ENCODE measurements at places on chromosomes 2 and 18. TPM values are rescaled to one million over a fixed set of nuclear protein-coding genes. Genes with fewer than 3 reads are reported as not detected.

The MC4R gene
- not detected for polyA plus RNA-seq

The LDAH gene
- 5.3 TPM for polyA plus RNA-seq

The FBLN7 gene
- polyA plus RNA-seq: 1.2 TPM

The ABCG8 gene
- polyA plus RNA-seq: not detected

The KCNJ3 gene
- 0.25 TPM for polyA plus RNA-seq

The CYRIA gene
- 4.4 TPM for polyA plus RNA-seq

The INHBB gene
- 0.37 TPM for polyA plus RNA-seq

The ALPG gene
- polyA plus RNA-seq: not detected

The SERPINB3 gene
- 46.5 TPM for polyA plus RNA-seq

The OXER1 gene
- polyA plus RNA-seq: 1.8 TPM

The ASB1 gene
- polyA plus RNA-seq: 15.4 TPM

The ZC3H8 gene
- polyA plus RNA-seq: 3.9 TPM

The GALNT5 gene
- 1.5 TPM for polyA plus RNA-seq

The SFTPB gene
- polyA plus RNA-seq: 1.8 TPM

The SLC23A3 gene
- polyA plus RNA-seq: not detected

The SERPINB11 gene
- polyA plus RNA-seq: not detected

The TMEM178A gene
- 4.3 TPM for polyA plus RNA-seq

The EGR4 gene
- 0.31 TPM for polyA plus RNA-seq

The NPAS2 gene
- polyA plus RNA-seq: 32.2 TPM

The PSMA8 gene
- 0.31 TPM for polyA plus RNA-seq

The NEURL3 gene
- polyA plus RNA-seq: 1.4 TPM

The LIMS3 gene
- 0.50 TPM for polyA plus RNA-seq

The LRRTM1 gene
- polyA plus RNA-seq: 0.33 TPM

The TUBA3E gene
- polyA plus RNA-seq: not detected

The ALPP gene
- polyA plus RNA-seq: not detected

The ZNF892 gene
- not detected for polyA plus RNA-seq

The PLB1 gene
- polyA plus RNA-seq: 3.1 TPM

The WNT10A gene
- polyA plus RNA-seq: not detected

The DSC2 gene
- polyA plus RNA-seq: 7.9 TPM

The DSG2 gene
- 6.1 TPM for polyA plus RNA-seq

The DNAH6 gene
- polyA plus RNA-seq: 0.19 TPM

The TSPYL6 gene
- not detected for polyA plus RNA-seq

The GNAL gene
- polyA plus RNA-seq: 2.1 TPM

The FZD7 gene
- 1.7 TPM for polyA plus RNA-seq

The METAP1D gene
- polyA plus RNA-seq: 2.9 TPM

The IL1F10 gene
- not detected for polyA plus RNA-seq

The NYAP2 gene
- 0.03 TPM for polyA plus RNA-seq

The MYO1B gene
- polyA plus RNA-seq: 6.1 TPM

The NEB gene
- polyA plus RNA-seq: 1.0 TPM

The CXCR1 gene
- polyA plus RNA-seq: 0.03 TPM

The RFX8 gene
- polyA plus RNA-seq: not detected

The CHRND gene
- not detected for polyA plus RNA-seq

The MFSD2B gene
- polyA plus RNA-seq: not detected

All from stomach (tissue), 19 donors.